GM23248 (cell line): ENCODE measurements at places on chromosomes 1 and 21.

GRCh38 chr1:95281781-95282517, 47.9 kb downstream of the RWDD3 start:
- no peak for DNase-seq

GRCh38 chr1:167599957-167600581, 30.0 kb upstream of the RCSD1 start:
- DNase-seq: peak; percentile 71

DNA sequence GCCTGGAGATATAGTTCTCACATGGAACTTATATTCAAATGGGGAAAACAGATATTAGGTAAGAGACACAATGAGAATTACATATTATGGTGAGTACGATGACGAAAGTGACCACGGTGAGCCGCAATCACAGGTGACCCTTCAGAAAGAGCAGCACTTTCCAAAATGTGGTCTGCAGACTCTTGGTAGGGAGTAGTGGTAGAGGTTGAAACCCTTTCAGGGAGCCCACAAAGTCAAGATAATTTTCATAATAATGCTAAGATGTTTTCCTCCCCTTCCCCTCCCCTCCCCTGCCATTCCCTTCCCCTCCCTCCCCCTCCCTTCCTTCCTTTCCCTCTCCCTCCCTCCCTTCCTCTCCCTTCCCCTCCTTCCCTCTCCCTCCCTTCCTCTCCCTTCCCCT, 83.5 kb upstream of the AKT3 start:
- DNase-seq: no peak

DNA sequence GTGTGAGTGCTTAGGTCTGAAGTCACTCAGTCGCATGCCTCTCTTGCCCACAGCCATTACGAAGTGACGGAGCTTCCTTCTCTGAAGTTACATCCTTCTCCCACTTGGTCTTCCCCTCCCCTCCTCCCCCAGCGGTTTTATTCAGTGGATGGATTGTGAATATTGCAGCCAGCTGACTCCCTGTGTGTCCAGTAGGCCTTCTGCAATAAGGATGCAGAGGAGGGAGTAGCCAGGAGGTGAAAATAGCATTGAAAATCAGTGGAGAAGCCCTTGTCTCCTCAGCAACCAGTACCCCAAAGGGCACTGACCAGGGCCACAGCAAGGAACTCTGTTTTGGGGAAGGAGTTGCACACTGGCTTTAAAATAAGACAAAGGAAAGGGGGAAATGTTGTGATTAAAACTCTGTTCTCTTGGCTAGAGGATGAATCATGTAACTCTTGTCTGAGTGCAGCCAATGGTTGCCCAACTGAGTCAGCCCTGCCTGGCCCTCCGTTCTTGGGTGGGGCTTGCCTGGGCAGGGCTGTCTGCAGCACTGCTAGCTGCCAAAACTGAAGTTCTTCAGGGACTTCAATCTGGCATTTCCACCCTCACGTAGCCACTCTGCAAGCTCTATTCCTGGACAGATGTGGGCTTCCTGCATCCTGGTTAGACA, 4.3 kb downstream of the S100A10 start:
- DNase-seq: peak; percentile 97

GRCh38 chr1:74611887-74612286, 61.7 kb downstream of the ERICH3 start:
- DNase-seq: peak; percentile 1

- DNase-seq: peak; percentile 17
Observed at GRCh38 chr1:205570796-205571537, 60.8 kb downstream of the ELK4 start.

GRCh38 chr1:199161766-199162303, 523.0 kb downstream of the PTPRC start:
- no peak for DNase-seq

DNA sequence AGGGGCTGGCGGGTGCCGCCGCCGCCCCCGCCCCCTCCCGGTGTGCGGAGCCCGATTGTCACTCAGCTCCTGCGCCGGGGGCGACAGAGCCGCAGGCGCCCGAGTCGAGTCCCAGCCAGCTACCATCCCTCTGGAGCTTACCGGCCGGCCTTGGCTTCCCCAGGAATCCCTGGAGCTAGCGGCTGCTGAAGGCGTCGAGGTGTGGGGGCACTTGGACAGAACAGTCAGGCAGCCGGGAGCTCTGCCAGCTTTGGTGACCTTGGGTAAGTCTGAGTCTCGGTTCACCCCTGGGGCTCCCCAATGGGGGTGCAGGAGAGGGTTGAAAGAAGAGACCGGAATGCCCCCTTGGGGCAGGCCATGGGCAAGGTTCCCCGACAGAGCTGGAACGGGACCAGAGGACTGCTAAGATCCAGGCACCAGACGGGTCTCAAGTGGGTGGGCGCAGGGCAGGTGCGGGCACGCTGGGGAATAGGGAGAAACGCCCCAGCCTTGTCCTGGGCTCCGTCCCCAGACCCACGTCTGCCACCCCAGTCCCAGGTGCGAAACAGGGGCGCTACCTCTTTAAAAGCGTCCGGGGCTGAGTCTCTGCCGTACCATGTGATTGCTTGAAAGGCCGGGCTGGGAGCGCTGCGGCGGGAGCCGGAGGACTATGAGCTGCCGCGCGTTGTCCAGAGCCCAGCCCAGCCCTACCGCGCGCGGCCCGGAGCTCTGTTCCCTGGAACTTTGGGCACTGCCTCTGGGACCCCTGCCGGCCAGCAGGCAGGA, at the start of gene ADORA1:
ADORA1 (plus strand) TSS at position 61 of the 765 bp plus-strand sequence. CDS start 1,116 bp downstream, outside the sequence.
- peak; percentile 88 for DNase-seq

DNA sequence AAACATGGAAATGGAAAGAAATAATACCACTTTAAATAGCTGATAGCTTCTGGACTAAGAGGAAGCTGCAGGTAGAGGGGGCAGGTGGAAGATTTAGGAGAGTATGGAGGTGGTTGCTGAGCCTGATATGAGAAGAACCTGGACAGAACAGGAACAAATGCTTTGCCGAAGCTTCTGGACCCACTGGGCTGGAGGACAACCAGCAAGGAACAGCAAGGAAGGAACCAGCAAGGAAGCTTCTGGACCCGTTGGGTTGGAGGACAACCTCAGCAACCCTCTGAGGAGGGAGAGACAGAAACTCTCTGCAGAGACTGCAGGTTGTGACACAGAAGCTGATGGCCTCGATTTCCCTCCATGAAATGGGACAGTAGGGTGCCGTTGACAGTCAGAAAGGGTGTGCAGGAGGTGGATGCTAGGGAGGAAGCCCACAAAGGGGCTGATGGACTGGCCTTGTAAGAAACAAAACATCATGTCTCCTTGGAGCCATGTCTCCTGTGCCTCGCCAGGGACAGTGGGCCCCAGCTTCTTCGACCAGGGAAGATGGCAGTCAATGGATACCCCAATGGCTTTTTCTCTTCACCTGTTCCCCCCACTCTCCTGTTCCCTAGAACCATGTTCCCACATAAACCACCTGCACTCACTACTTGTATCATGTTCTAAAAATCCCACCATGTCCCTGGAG, 8.3 kb upstream of the WNT3A start:
- no peak for DNase-seq

- no peak for DNase-seq
Observed at GRCh38 chr1:84086189-84086588, 57.9 kb upstream of the PRKACB start.

DNA sequence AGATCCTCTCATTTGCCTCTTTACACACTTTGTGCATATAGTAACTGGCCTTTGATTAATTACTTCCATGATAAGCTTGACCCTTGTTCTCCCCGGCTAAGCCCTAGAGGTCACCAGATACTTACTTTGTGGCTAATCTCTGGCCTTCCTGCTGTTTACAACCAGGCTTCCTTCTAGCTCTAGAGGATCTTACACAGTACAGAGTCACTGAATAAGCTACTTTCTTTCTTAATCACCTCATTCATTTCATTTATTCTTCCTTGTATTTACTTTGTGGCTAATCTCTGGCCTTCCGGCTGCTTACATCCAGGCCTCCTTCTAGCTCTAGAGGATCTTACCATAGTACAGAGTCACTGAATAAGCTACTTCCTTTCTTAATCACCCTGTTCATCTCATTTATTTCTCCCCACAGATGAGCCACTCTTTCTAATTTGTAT, 144.3 kb upstream of the C1orf21 start:
- peak; percentile 58 for DNase-seq

GRCh38 chr1:76430531-76430930, 356.0 kb downstream of the ST6GALNAC3 start:
- DNase-seq: no peak

GRCh38 chr1:31651089-31651420, 6.4 kb upstream of the PEF1 start:
- DNase-seq: no peak

GRCh38 chr1:107232426-107232825, 91.6 kb downstream of the NTNG1 start:
- no peak for DNase-seq

DNA sequence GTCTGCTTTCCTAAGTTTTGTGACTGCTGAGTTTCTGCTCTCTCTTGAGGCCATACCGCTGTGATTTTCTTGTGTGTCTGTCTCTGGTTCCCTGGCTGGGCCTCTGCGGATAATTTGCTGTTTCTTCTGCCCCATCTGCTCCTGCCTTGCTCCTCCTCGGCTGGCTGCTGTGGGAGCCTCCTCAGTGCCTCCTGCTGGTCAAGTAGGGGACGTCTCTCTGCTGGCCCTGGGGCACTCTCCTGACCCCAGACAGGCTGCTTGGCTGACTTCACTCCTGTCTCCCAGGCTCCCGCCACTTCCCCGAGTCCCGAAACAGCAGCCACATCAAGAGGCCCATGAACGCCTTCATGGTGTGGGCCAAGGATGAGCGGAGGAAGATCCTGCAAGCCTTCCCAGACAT, 28.5 kb downstream of the ETNK2 start:
- peak; percentile 43 for DNase-seq

- DNase-seq: no peak
Observed at GRCh38 chr1:199399996-199400724, 627.4 kb upstream of the NR5A2 start.

DNA sequence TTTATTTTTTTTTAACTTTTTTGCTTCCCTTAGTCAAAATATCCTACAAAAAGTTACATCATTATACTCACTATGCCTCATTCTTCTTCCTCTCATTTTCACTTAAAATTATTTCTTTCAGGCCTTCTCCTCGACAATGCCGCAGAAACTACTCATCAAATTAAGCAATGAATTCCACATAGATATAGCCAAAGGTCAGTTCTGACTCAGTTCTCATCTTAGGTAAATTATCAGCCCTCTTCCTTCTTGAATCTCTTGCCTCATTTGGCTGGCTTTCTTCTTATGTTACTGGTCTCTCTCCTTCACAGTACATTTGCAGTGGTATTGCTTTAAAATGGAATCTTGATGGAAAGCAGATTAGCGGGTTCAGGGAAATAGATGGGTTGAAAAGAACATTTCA, 260.7 kb upstream of the BRINP3 start:
- DNase-seq: peak; percentile 0

DNA sequence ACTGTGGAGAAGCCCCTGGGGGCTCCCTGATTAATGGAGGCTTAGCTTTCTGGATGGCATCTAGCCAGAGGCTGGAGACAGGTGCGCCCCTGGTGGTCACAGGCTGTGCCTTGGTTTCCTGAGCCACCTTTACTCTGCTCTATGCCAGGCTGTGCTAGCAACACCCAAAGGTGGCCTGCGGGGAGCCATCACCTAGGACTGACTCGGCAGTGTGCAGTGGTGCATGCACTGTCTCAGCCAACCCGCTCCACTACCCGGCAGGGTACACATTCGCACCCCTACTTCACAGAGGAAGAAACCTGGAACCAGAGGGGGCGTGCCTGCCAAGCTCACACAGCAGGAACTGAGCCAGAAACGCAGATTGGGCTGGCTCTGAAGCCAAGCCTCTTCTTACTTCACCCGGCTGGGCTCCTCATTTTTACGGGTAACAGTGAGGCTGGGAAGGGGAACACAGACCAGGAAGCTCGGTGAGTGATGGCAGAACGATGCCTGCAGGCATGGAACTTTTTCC, 24.8 kb downstream of the PCSK9 start:
- peak; percentile 59 for DNase-seq

GRCh38 chr1:114227059-114227458, 73.4 kb upstream of the SYT6 start:
- DNase-seq: no peak

GRCh38 chr1:153945131-153945794, 1.3 kb downstream of the DENND4B start:
- DNase-seq: peak; percentile 55

GRCh38 chr1:244335456-244335855, 116.3 kb downstream of the ADSS2 start:
- no peak for DNase-seq

GRCh38 chr1:208929575-208929974, 653.9 kb upstream of the CAMK1G start:
- peak; percentile 74 for DNase-seq
